Glomerular endothelial cell (primary cell): ENCODE measurements at places on chromosomes 3 and 15. TPM values are rescaled to one million over a fixed set of nuclear protein-coding genes. Genes with fewer than 3 reads are reported as not detected.

GRCh38 chr15:25070353-25070963 is 115.7 kb downstream of the SNRPN start:
- no peak for DNase-seq

DNA sequence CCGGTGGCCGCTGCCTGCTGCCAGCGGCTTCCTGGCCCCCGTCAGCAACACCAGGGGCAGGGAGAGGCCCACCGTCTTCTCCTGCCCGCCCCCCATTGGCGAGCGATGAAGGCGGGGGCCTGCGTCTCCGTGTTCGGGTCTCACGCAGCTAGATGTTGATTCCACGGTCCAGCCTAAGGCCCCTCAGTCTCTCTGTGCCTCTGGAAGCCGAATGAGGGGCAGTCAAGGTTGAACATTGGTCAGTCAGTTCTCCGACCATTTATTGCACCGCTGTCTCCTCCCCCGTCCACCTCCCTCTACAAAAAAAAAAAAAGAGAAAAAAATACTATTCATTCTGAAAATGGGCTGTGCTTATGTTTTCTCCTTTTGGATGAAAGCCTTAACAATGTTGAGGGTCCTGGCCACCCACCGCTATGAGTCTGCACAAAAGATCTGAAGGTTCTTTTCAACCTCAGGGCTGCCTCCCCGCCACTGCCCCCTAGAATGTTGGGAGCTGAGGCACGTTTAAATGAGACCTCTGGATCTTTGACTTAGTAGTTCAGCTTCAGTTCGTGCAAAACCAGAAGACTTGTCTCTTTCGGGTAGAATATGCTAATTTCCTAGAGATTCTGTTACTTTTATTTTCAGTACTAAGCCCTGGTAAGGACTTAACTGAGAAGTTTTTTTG is 736 bp downstream of the IREB2 start:
- no peak for DNase-seq

DNA sequence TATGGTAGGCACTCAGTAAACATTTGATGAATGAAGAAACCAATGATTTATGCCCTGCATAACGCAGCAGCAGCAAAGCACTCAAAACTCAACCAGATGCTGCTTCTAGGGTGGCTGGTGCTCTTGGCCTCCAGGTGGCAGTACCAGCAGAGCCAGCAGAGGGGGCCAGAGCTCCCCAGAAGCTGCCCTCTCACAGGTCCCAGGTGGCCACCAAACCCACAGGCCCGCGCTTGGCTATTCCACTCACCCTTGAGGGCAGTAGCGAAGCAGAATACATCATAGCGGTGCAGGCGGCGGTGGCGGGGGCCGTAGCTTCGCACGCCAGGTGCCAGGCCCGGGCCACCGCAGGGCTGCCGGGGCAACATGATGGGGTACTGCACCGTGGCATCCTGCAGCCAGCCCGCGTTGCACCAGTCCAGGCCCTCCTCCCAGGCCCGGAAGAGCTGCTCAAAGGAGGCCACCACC is 16.6 kb downstream of the HAPLN3 start:
- DNase-seq = no peak

DNA sequence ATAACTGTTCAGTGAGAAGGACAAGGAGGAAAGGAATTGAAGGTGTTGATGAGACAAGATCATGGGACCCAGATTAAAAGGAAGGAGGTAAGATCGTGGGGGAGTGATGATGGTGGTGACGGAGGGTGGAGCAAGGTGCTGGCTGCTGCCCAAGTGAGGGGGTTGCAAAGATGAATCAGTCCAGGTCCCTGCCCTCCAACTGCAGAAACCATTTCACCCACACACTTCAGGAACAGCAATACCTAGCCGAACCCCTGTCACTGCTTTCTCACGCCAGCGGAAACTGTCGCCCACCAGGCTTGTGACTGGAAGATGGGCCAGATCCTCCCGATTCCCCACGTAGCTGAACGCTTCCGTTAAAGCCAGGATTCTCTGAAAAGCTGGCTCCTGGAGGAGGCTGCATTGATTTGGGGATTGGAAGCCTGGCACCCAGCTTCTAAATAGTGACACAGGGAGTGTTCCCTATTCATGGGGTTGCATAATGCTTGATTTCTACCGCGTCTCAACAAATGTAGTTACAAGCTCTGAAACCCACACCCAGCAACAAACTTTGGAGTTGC is 3.2 kb upstream of the LSG1 start:
- DNase-seq = no peak

DNA sequence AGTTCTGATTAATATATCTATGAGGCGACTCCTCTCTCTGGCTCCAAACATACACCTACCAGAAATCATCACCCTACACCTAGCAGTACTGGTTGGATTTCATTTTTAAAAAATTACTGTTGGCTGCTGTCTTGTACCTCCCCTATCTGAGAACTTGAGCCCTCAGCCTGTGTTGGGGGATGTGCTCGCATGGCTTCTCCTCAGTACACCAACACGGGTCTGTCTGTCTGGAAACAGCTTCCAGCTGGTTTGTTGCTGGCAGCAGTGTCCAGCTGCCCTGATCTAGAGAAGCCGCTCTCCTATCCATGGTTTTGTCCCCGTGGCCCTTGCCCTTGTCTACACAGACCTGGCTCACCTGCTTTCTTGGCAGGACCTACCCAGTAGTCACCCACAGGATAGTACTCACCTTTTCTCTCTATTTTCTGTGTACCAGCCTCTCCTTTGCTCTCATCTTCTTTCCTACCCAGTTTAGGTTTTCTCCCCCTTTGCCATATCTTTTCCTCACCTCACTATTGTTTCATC is 43.2 kb upstream of the NEDD4 start:
- no peak for DNase-seq

GRCh38 chr3:177906126-177906511 is 630.1 kb upstream of the KCNMB2 start:
- no peak for DNase-seq

CHRD gene
- total RNA-seq = 0.78 and 1.9 TPM in 2 replicates

GRCh38 chr3:25910997-25911396 is 121.1 kb downstream of the OXSM start:
- no peak for DNase-seq

GRCh38 chr3:71208211-71209095 is 375.1 kb downstream of the FOXP1 start:
- no peak for DNase-seq

DNA sequence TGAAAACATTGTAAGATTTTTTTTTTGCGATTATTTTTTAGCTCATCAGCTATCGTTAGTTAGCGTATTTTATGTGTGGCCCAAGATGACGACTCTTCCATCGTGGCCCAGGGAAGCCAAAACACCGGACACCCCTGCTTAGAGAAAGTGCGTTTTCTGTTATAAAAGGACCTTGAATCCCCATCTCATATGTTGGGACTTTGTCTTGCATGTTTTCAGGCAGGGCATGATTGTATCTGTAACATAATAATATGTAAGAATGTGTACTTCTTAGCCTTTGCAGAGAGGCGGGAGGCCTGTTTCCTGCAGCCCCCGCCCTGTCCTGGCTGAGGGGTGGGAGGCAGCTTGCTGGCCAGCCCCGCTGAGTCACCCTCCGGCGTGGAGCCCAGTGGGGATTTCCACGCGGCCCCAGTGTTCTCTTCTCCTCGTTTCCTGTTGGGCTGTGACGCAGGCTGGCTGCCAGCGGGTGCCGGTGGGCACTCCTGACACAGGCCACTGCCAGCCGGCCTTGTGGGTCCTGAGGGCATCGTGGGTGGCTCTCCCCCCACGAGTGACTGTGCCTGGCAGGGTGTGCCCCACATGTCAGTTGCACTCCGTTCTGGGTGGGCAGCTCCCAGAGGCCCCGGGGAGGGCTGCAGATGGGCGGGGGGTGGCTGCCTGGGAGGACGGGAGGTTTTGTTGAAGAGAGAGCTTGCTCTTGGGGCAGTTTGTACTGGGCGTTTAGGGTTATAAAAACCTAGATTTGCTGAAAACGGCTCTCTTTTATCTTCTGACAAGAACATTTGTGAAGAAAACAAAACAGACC is 55.6 kb downstream of the SMAD3 start:
- DNase-seq = no peak

CCK gene
- total RNA-seq = not detected in 2 replicates

- DNase-seq = no peak
These were observed 75.0 kb downstream of the MAGEF1 start for GRCh38 chr3:184636741-184637316.

CPOX gene
- total RNA-seq = 27.2 and 29.6 TPM in 2 replicates

- no peak for DNase-seq
These were observed 94.9 kb downstream of the ST6GAL1 start for GRCh38 chr3:187025254-187025655.
